ENCODE measurements at places on chromosomes 5 and 9.

- H3K27me3 ChIP-seq = no peaks in the 10 kb centered on the region
- no peaks in the 10 kb centered on the region for H3K4me1 ChIP-seq
- H3K36me3 ChIP-seq = no peaks in the 10 kb centered on the region
- DNase-seq = no peak
- H3K4me3 ChIP-seq = no peak overlapping the region
Measured at GRCh38 chr9:111069183-111069582, 30.9 kb upstream of the LPAR1 start.

- no peak overlapping the region for H3K27ac ChIP-seq
- DNase-seq = no peak
- peaks cover 5% of the 10 kb centered on the region for H3K4me1 ChIP-seq
- H3K4me3 ChIP-seq = no peak overlapping the region
- peaks cover 23% of the 10 kb centered on the region for H3K27me3 ChIP-seq
Measured at GRCh38 chr9:33781736-33782135, 13.6 kb upstream of the PRSS3 start.

GRCh38 chr5:945691-946551 lies 53.2 kb downstream of the TRIP13 start:
- H3K4me3 ChIP-seq = no peak overlapping the region
- peaks cover 77% of the 10 kb centered on the region for H3K27me3 ChIP-seq
- peaks cover 2% of the 10 kb centered on the region for H3K4me1 ChIP-seq
- no peak overlapping the region for H3K27ac ChIP-seq
- no peak for DNase-seq
- no peaks in the 10 kb centered on the region for H3K36me3 ChIP-seq

DNA sequence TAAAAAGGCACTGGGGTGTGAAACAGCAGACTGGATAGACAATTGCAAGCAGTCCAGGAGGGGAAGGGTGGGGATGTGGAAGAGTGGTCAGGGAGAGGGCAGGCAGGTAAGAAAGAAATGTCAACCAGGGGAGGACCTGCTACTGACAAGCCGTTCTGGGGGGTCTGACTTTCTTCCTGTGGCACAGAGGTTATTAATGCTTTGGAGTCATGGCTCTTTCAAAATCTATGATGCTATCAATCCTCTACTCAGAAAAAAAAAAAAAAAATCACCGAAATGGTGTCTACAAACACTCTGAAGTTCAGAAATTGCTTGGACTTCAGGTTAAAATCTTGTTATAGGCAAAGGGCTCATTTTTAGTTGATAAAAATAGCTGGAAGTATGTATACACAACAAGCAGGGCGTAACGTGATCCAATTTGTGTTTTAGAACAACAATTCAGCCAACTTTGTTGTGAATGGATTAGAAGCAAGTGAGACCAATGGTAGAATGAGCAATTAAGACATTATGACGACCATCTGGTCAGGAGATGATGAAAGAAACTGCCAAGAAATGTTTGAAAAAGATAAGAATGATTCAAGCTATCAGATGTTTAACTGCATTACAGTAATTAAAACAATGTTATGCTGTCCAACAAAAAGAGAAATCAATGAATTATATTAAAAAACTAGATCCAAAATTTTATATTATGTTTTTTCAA lies 255.2 kb downstream of the DEPDC1B start:
- no peaks in the 10 kb centered on the region for H3K36me3 ChIP-seq
- H3K4me1 ChIP-seq = no peaks in the 10 kb centered on the region
- DNase-seq = no peak
- no peaks in the 10 kb centered on the region for H3K27me3 ChIP-seq

- DNase-seq = no peak
- no peaks in the 10 kb centered on the region for H3K4me1 ChIP-seq
- H3K27ac ChIP-seq = no peak overlapping the region
- H3K36me3 ChIP-seq = no peaks in the 10 kb centered on the region
Measured at GRCh38 chr5:108083232-108083631, 298.7 kb downstream of the FBXL17 start.

DNA sequence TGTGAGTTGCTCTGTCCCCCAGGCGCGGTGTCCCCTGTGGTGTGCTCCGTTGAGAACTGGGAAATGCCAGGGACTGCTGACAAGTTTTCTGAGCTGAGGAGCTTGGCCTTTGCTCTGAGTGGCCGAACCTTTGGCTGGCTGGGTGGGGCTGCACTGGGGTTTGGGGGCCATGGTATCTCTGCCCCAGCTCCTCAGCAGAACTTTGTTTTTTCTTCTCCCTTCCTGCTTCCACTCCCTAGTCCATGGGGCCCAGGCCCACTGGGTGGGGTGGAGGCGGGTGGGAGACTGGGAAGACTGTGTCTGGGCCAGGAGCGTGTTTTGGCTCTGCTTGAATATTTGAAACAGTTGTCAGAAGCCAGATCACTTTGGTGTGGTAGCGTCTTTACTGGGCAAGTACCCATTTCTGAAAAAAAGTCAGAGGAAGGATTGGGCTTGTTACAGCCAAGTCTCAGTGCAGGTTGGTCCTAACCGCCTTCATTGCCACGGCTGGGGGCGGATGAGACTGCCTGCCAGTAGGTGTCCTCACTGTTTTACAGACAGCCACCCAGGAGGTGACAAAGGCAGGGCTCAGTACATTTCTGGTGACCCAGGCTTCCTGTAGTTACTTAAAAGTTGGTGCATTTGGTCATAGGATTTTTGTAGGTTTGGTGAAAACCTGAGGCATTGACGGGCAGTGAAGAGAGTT lies 92.7 kb downstream of the DAB2IP start:
- peaks cover 17% of the 10 kb centered on the region for H3K27me3 ChIP-seq
- no peak overlapping the region for H3K27ac ChIP-seq
- no peak for DNase-seq
- no peaks in the 10 kb centered on the region for H3K36me3 ChIP-seq
- H3K4me1 ChIP-seq = peaks cover 11% of the 10 kb centered on the region
- no peak overlapping the region for H3K4me3 ChIP-seq

- H3K27ac ChIP-seq = no peak overlapping the region
- peaks cover 2% of the 10 kb centered on the region for H3K36me3 ChIP-seq
- peaks cover 7% of the 10 kb centered on the region for H3K27me3 ChIP-seq
Measured at GRCh38 chr9:6052293-6052919, 37.0 kb upstream of the RANBP6 start.

DNA sequence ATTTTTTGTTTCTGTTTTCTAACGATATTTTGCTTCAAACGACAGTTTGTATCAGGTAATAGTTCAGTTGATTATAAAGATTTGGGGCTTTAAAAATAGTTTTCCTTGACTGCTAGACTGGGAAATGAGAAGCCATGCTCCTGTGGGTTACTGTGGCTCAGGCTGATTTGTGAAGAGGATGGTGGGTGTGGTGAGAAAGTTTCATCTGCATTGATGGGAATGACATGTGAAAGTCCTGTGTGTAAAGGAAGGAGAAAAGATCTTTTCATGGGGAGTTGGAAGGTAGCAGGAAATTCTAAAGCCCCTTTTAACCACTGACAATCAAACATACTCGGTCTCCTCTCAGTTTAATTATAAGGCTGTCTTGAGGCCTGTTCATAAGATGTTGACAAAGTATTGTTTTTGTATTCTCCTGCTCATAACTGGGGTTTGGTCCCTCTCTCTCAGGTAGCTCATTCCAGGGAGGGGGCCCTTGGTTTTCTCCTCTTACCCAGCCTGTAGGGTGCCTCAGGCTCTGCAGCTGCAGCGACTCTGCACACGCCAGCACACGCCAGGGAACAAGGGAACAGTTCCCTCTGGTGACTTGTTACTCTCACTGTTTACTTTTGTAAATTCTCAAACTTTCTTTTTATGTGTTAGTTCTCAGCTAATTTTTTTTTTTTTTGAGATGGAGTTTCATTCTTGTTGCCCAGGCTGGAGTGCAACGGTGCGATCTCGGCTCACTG lies 91.6 kb downstream of the CARTPT start:
- no peak overlapping the region for H3K27ac ChIP-seq
- H3K36me3 ChIP-seq = no peaks in the 10 kb centered on the region
- H3K4me3 ChIP-seq = no peak overlapping the region
- peaks cover 4% of the 10 kb centered on the region for H3K4me1 ChIP-seq

DNA sequence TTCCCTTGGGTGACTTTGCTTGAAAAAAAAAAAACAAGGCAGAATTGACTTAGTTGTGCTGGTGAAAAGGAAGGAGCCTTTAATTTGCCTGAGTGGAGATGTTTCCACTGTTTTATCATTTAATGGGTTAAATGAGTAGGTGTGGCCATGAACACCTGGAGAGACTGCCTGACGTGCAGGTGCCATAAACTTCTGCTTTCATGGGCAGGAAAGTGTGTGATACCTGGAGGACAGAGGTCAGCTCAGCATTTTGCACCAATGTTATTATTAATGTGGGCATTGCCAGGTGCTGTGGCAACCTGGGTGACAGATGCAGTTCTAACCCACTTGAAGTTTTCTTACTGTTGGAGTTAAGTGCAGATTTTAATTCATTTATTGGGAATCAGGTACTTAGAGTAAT lies 145.4 kb downstream of the CD180 start:
- H3K4me1 ChIP-seq = peaks cover 26% of the 10 kb centered on the region
- peaks cover 18% of the 10 kb centered on the region for H3K36me3 ChIP-seq
- no peak for DNase-seq
- H3K27ac ChIP-seq = no peak overlapping the region

GRCh38 chr5:115666023-115666422 lies 40.2 kb upstream of the TMED7 start:
- H3K36me3 ChIP-seq = no peaks in the 10 kb centered on the region
- H3K27me3 ChIP-seq = peaks cover 10% of the 10 kb centered on the region
- H3K4me1 ChIP-seq = no peaks in the 10 kb centered on the region
- H3K27ac ChIP-seq = no peak overlapping the region
- DNase-seq = no peak

DNA sequence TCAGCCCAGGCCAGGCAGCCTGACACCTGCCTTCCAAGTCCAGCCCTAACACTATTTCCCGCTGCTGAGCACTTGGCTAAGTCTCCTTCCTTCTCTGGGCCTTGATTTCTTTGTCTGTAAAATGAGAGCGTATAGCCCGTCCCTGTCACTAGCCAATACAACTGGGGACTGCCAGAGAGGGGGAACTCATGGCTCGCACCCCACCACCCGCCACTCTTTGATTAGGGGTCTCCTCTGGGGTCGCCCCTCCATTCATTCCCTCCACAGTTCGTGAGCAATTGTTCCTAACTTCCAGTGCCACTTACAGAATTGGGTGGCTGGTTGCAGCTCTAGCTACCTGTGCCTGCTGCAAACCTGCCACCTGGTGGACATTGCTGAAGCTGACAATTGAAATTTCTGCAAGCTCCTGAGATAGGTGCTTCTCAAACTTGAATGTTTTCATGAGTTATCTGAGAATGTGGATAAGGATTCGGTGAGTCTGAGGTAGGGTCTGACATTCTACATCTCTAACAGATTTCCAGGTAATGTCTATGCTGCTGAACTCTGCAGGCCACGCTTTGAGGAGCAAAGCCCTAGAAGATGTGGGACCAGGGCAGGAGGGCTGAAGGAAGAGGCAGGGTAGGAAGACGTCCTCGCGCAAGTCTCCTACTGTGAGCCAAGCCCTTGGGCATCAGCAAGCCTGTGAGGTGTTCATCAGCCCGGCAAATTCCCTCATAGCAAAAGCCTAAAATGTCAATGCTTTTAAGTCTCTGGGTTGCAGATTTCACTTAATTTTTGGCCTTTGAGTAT lies 13.3 kb upstream of the RECK start:
- H3K27ac ChIP-seq = peak overlapping the region; percentile 59
- no peaks in the 10 kb centered on the region for H3K36me3 ChIP-seq
- peaks cover 9% of the 10 kb centered on the region for H3K4me1 ChIP-seq
- DNase-seq = peak; percentile 33
- peaks cover 21% of the 10 kb centered on the region for H3K27me3 ChIP-seq
- H3K4me3 ChIP-seq = no peak overlapping the region

DNA sequence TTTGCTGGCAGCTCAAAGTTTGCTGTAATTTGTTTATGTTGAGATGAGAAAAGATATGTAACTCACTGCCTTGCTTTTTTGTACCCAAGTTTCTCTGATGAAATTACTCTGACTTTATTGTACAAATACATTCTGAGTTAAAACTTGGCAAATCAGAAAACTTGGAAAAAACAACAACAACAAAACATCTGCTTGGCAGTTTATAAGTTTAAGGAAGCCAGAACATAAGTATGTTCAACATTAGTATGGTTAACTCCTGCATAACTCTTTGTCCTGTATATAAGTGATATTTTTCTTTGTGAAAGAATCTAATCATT lies 233.1 kb downstream of the MAST4 start:
- no peaks in the 10 kb centered on the region for H3K27me3 ChIP-seq
- peak overlapping the region; percentile 94 for H3K27ac ChIP-seq
- peaks cover 34% of the 10 kb centered on the region for H3K4me1 ChIP-seq
- DNase-seq = no peak
- H3K36me3 ChIP-seq = peaks cover 3% of the 10 kb centered on the region
- peak overlapping the region; percentile 90 for H3K4me3 ChIP-seq

GRCh38 chr5:79843450-79844388 lies 147.3 kb downstream of the MTX3 start:
- peaks cover 34% of the 10 kb centered on the region for H3K27me3 ChIP-seq
- peaks cover 2% of the 10 kb centered on the region for H3K4me1 ChIP-seq

DNA sequence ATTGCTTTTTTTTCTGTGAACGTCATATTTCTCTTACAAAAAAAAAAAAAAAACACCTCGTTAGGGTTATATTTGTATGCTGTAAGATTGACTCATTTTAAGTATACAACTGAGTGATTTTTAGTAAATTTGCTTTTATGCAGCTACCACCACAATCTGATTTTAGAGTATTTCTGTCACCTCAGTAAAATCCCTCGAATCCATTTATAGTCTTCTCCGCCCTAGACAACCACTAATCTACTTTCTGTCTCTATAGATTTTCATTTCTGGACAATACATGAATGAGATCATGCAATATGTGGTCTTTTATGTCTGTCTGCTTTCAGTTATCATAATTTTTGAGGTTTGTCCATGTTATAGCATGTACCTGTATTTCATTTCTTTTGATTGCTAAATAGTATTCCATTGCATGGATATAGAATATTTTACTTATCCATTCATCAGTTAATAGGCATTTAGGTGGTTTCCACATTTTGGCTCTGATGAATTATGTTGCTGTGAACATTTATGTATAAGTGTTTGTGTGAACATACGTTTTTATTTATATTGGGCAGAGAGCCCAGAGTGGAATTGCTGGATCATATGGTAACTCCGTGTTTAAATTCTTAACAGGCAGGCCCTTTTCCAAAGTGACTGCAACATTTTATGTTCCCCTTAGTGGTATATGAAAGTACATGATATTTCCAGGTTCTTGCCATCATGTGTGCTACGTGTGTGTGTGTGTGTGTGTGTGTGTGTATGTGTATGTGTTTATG lies 171.4 kb downstream of the SGCD start:
- H3K4me1 ChIP-seq = no peaks in the 10 kb centered on the region
- no peak overlapping the region for H3K27ac ChIP-seq
- peaks cover 34% of the 10 kb centered on the region for H3K27me3 ChIP-seq
- no peak overlapping the region for H3K4me3 ChIP-seq
- no peak for DNase-seq

DNA sequence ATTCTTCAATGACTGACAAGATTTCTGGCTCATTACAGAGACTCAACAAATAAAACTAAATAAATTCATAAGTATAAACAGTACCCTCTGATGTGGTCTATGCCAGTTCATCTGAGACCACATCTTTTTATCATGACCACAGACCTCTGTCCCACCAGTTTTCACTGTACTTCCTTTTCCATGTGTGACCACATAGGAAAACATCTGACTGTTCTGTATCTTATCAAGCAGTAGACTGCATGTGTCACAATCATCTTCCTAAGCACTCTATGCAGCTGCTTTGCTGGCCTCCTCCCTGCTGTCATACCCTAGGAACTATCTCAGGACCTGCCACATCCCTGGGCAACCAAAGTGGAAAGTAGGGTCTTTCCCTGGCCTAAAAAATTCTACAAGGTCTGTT lies 205.0 kb upstream of the ZNF462 start:
- H3K36me3 ChIP-seq = no peaks in the 10 kb centered on the region
- H3K27ac ChIP-seq = no peak overlapping the region
- H3K27me3 ChIP-seq = no peaks in the 10 kb centered on the region
- DNase-seq = no peak
